NCI-H2081 (cell line): ENCODE measurements at places on chromosomes 2 and 18.

GRCh38 chr2:59176737-59177136, 935.6 kb upstream of the FANCL start:
- DNase-seq, result peak; percentile 31

GRCh38 chr2:28071221-28071620, 180.7 kb downstream of the BABAM2 start:
- DNase-seq, result no peak

- no peak for DNase-seq
These were observed 14.6 kb upstream of the SEMA4C start for GRCh38 chr2:96884299-96885094.

GRCh38 chr2:128166746-128167353, 75.8 kb downstream of the UGGT1 start:
- DNase-seq, result no peak

- DNase-seq, result no peak
These were observed 902 bp downstream of the MCFD2 start for GRCh38 chr2:46914578-46915230.

DNA sequence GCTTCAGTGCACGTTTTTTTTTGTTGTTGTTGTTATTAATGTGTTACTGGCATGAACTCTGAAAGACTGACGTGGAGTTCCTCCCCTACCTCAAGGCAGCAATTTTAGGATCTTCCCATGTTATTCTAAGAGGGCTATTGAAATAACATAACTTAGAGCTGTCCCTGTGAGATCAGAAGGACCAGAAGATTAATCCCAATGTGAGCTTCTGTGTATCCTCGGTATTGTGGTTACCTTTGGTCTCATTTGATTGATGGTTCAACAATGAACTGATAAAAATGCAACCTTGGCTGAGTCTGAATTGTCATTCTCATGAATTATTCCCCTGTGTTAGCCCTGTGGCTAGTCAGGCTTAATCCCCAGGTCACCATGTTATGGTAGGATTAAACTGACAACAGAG, 394.1 kb downstream of the TRIB2 start:
- no peak for DNase-seq

GRCh38 chr18:55283309-55283708, 304.7 kb downstream of the TCF4 start:
- DNase-seq, result no peak

- DNase-seq, result no peak
These were observed 994 bp upstream of the LRATD1 start for GRCh38 chr2:14631406-14632040.

DNA sequence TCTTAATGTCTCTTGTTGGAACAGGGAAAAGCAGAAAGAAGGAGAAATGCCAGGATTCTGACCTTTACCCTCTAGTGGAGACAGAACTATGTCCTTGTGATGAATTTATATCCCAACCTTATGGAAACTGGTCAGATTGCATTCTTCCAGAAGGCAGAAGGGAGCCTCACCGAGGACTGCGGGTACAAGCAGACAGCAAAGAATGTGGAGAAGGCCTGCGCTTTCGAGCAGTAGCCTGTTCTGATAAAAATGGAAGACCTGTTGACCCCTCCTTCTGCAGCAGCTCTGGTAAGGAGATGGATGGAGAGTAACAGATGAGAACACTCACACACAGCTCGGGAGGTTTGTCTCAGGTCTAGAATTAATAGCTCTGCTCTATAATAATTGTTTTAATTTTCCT, 552.7 kb upstream of the HNMT start:
- DNase-seq, result no peak

DNA sequence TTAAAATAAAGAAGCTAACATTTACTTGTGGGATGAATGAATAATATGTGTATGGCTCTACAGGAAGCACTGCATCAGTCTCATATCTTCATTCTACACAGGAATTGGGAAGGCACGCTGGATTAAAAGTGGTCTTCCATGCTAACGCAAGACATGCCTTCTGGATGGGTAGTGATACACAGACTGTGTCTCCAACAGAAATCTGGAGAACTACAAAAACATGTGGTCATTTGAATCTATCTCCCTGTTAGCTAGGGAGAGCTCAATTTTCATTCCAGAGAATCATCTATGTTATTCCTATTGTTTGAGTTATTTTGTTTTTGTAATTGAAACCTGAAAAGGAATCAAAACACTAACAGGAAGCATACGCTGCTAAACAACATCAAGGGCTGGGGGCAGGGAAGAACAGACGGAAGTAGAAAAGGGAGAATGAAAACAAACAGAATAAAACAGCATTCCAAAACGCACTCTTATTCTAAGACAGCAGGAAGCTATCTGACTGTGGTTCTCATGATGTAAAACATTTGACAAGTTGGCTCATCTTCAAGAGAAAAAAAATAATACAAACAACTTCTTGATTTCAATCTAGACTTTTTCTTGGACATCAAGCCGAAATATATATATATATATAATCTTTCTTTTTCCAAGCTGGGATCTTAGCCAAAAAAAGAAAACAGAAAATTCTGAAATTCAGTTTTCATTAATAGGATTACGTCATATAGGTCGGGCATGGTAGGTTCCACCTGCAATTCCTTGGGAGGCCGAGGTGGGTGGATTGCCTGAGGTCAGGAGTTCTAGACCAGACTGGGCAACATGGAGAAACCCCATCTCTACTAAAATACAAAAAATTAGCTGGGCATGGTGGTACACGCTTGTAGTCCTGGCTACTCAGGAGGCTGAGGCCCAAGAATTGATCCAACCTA, 31.5 kb upstream of the ASNSD1 start:
- no peak for DNase-seq

DNA sequence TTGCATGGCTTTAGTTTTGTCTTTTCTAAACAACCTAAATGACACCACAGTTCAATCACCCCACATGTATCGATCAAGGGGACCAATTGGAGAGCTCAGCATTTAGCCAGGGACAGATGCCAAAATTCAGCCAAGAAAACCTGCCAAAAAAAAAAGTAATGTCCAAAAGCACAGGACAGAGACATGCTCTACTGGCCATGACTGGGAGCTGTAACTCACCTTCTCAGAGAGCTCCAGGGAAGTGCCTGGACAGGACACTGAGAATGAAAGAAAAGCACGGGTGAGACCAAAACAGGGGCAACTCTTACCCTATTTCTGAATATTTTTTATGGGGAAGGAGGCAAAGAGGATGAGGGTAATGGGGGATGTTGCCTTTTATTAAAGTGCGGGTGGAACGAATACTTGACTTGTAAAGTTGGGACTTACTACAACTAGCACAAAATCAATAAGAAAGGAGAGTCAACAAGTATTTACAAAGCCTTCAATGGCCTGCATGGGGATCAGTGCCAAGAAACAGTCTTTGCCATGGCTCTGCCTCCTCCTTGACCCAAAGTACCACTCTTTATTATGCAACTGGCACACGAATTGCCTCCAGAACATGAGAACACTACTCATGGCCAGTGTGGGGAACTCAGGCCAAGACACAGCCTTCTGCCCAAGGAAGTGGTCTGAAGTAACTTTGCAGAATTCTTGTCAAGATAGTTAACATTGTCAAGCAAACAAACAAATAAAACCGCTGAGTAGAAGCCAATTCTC, 72.9 kb upstream of the HK2 start:
- DNase-seq, result no peak

DNA sequence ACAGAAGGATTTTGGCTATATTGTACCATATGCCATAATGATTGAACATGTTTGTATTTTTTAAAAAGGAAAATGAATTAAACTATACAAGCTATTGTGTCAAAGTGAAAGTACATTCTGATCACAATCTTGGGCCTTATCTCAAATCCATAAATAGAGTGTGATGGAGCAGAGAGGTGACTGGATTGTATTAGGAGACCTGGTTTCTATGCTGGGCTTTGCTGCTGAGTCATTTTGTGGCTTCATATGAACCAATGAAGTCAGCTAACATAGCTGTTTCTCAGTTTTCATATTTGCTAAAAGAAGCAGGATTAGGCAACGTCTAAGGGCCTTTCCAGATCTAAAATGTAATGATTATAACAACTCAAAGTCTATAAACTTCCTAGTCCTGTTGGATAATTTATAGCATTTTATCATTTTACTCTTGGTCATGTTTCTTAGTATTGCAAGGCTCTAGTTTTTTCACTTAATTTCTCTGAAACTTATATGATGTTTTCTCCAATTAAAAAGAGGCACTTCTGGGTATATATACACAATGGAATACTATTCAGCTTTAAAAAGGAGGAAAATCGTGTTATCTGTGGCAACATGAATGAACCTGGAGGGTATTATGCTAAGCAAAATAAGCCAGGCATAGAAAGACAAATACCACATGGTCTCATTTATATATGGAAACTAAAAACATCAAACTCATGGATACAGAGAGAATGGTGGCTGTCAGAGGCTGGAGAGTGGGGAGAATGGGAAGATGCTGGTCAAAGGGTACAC, 112.3 kb downstream of the MEP1B start:
- no peak for DNase-seq

DNA sequence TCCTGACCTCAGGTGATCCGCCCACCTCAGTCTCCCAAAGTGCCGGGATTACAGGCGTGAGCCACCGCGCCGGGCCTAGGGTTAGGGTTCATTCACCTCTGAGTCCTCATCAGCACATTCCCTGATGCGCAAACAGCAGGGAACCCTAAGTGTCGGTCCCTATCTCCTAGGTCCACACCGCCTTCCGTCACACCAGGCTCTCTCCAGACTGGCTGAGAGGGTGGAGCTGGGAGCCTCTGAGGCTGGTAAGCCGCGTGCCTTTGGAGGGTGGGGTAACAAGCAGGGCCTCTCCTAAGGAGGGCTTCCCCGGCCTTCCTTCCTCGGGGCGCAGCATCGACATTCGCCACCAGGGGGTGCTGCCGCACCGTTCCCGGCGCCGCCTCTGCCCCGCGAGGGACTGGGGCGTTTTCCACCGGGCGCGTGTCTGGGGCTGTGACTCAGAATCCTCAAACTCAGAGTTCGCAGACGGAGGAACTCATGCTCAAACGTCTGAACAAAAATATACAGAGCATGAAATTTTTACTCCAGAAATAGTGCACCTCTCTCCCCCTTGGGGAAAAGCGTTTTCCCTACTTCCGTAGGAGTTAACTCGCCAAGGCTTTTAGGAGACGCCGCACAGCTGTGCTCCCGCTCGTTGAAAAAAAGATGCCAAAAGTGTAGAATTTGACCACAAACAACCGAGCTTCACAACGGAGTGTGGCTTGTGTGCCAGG, 63.9 kb upstream of the ASAP2 start:
- peak; percentile 49 for DNase-seq

DNA sequence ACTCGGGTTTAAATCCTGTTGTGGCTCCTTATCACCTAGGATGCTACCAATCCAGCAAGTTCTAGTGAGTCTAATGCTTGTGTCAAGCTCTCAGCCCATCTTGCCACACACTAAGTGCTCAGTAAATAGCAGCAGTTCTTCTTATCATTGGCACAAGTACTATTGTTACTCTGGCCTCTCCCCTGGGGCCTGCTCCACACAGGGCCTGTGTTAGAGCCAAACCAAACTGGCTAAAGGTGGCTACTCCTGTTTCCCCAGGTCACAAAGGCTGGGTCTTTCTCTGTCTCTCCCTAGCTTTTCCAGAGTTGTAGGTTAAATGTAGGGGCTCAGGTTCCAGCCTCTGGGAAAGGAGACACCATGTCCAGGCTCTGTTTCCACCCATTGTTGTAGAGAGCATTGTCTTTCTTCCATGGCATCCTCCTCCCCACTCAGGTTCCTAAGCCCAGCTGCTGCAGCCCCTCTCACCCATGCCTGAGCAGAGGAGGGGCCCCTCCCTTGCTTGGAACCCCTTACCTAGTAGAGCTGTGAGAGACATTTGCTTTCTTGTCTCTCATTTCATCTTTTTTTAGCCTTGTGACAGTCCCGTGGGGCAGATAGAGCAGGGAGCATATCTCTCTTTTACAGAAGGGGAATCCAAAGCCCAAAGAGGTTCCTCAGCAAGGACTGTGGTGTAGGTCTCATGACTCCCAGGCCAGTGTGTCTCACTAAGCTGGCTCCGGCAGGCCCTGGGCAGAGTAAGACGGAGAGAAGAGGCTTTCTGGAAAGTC, 56.4 kb upstream of the OTOF start:
- no peak for DNase-seq

- DNase-seq, result no peak
These were observed 116.9 kb downstream of the METTL8 start for GRCh38 chr2:171316755-171317337.

DNA sequence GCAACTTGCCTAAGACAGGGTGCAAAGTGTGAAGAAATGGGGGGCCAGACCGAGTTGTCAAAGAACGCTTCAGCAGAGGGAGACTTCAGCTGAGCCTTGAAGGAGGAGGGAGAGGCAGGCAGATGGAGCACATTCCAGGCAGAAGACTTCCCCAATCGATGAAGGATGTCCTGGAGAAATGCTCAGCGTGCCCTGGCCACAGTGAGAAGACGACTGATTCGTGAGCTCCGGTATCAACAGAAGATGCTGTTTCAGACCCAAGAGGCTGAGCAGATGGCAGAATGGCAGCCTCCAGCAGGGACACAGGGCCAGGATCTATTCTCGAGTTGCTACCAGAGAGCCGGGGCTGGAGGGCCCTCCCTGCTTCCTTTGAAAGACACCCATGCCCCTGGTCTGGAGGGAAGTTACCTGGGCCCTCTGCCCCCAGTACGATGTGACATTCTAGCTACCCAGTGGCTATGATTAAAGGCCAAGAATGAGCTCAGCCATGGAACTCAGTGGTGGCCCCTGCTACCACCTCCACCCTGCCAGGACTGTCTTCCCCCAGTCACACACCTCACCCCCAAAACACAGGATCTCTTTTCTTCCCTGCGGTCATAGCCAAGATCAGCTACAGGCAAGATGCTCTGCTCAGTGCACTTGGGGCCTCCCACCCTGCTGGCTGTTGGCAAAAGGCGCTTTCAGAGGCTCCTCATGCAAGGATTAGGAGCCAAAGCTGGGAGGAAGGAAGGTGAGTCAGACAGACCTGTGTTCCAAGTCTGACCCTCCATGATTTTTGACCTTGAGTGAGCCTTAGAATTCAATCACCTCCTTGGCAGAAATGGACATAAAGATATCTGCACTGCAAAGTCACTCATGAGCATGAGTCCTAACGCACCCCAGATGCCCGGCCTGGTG, 84.3 kb downstream of the TFCP2L1 start:
- no peak for DNase-seq

DNA sequence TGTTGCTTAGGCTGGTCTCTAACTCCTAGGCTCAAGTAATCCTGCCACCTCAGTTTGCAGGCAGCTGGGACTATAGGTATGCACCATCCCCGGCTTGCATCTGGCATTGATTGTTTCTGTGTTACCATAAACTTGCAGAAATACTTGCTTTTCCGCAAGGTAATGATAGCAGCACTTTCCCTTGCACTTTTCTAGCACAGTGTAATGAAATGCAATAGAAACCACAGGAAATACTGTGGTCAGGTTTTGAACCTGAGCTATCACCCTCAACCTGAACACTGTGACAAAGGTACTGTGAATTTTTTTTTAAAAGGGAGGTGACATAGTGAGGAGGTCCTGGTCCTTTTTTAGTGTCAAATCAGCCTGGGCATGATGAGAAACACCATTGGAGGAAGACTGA, 38.3 kb downstream of the DHRS9 start:
- no peak for DNase-seq

- DNase-seq, result no peak
These were observed 250.2 kb downstream of the OTX1 start for GRCh38 chr2:63300835-63301234.
